ENCODE measurements at places on chromosomes 4 and X.
A peak's percentile ranks its signal among the peaks of the same experiment; 100 is the strongest.

GRCh38 chr4:148441624-148441985, 609 bp downstream of the NR3C2 start:
- DNase-seq = no peak

- DNase-seq = no peak
Observed at GRCh38 chr4:107520368-107520767, 199.7 kb downstream of the PAPSS1 start.

- DNase-seq = no peak
Observed at GRCh38 chr4:134518574-134519217, 317.1 kb upstream of the PABPC4L start.

DNA sequence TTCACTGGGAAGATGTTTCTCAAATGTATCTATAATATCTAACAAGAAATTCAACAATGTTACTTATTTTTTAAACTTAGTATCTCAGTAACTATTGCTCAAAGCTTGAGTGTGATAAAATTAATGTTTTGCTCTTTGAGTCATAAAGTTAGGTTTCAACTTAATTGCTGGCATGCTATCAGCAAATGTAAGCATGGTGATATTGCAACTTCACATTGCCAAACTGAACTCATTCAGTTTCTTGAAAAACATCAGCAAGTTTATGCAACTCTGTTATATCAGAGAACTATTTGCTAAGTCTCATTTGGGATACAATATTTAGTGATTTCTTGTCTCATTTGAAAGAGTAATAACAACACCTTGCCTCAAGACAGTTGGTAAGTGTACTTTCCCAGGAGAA, 91.2 kb upstream of the KLF3 start:
- no peak for DNase-seq

GRCh38 chr4:163495900-163496299, 1.4 kb downstream of the TMA16 start:
- DNase-seq = no peak

GRCh38 chrX:136745215-136746173, 35.2 kb downstream of the ARHGEF6 start:
- DNase-seq = no peak

DNA sequence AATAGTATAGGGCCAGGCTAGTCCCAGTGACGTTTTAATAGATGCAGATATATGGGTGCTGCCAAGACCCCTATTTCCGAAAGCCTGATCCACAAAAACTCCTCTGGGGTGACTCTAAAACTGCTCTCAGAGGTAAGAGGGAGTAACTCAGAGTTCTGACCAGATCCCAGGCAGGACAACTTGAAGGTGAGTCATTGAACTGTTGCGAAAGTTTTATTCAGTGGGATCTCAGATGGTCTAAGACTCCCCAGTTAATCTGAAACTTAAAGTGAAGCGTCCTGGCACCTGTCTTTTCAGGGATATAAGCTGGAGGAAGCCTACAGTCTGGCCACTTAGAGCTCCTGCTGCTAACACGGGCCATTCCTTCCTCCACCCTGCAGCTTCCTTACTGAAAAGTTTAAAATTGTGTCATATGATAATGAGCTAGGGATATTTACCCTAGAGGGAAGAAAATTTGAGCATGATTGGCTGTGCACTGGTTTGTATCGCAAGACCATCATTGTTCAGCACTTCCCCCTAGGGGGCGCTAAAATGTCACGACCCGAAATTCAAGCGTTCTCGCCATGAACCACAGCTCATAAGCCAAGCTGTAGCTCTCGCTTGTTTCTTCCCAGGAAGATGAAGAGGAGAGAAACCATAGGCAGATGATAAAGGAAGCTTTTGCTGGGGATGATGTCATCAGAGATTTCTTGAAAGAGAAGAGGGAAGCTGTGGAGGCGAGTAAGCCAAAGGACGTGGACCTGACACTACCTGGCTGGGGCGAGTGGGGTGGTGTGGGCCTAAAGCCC, 19.5 kb downstream of the UTP14A start:
- DNase-seq = peak; percentile 75

GRCh38 chr4:25310803-25311166, 1.8 kb upstream of the ZCCHC4 start:
- no peak for DNase-seq

DNA sequence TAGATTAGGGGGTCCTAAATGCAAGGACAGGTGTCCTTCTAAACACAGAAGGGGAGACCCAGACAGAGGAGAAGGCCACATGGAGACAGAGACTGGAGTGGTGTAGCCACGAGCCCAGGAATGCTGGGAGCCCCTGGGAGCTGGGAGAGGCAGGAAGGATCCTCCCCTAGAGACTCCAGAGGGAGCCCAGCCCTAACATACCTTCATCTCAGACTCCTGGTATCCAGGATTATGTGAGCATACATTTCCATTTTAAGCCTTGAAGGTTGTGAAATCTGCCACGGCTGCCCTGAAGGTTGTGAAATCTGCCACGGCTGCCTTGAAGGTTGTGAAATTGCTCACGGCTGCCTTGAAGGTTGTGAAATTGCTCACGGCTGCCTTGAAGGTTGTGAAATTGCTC, 148.4 kb downstream of the ASMT start:
- DNase-seq = no peak

DNA sequence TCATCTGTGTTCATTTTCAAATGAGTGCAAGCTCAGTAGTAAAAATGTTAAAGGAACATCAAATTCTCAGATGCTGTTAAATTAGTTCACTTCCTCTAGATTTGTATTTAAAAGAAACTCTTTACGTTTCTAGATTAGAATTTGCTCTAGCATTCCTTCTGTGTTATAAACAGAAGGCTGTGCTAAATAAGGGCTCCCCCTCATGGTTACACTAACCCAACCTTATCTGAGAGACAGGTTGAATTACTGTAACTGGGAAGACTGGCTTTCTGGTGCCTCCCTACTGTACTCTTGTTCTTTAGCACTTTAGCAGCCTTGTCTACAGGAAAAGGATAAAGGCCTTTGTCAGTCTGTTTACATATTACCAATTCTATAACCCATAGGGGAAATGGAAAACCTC, 56.8 kb downstream of the RXFP1 start:
- peak; percentile 33 for DNase-seq

- no peak for DNase-seq
Observed at GRCh38 chr4:131584587-131584986, 1564.5 kb upstream of the PCDH10 start.

DNA sequence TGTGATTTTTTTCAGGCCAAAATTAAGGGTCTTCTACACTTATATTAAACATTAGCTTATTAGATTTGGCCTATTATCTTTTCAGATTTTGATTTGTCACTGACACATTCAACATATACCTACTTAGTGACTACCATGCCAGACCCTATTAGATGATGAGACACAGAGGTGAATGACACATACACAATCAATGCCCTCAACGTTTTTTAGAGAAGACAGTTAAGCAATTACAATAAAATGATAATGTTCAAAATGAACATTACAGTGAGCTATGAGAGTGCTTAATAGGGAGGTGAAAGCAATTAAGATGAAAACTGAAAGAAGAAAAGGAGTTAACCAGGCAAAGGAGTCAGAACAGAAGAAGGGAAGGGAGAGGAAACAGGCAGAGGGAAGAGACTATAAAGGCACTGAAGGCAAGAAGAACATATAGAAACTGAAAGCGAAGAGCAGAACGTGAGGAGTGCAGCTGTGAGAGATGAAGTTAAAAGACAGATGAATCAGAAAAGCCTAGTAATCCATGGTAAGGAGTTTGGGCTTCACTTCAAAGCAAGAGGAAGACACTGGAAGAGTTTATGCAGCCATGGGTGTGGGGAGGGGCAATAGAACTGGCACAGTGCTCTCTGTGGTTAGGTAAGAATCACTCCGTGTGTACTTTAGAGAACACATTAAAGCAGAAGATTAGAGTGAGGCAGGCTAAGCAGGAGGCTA, 119.0 kb downstream of the REELD1 start:
- DNase-seq = peak; percentile 45

- DNase-seq = peak; percentile 18
Observed at GRCh38 chrX:24026432-24026831, 554 bp downstream of the KLHL15 start.

DNA sequence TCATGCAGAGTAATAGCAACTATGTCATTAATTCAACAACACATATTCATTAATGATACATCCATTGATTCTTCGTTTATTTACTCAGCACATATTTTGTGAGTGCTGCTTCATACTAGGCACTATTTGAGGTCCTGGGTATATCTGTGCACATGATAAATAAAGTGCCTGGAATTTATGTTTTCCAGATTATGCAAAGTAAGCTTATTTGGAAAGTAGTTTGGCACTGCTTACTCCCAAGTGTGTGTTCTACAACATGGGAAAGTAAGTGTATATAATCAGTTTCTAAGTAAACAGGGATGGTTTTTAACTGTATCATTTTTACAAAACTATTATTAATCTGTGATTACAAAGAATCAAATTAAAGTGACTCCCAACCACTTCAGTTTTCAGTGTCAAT, 16.8 kb upstream of the EPGN start:
- DNase-seq = no peak

Data from fibroblast of skin of scalp (primary cell).